ENCODE measurements at places on chromosomes 16 and 17.

- DNase-seq, result peak; percentile 79
Measured at GRCh38 chr16:30092373-30093010, 768 bp upstream of the TBX6 start.

DNA sequence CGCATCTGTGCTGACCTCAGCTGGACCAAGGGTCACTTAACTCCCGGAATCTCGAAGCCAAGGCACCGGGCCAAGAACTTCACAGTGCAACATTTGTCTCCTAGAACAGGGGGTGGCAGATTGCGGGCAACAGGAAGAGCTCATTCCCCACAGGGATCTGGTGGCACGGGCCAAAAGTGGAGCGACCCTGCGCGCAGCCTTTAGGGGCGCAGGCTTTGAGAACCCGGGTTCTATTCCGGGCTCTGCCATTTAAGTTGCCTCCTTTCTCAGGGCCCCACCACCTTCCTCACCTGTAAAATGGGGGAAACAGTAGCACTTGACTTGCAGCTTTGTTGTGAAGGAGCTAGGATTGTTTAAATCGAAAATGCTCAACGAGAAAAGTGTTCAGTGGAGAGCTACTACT is 651 bp downstream of the SHMT1 start:
- no peak for DNase-seq

- no peak for DNase-seq
Measured at GRCh38 chr17:4601326-4601725, 17.0 kb downstream of the SMTNL2 start.

GRCh38 chr16:24993722-24994686 is 21.2 kb downstream of the ARHGAP17 start:
- DNase-seq, result no peak

DNA sequence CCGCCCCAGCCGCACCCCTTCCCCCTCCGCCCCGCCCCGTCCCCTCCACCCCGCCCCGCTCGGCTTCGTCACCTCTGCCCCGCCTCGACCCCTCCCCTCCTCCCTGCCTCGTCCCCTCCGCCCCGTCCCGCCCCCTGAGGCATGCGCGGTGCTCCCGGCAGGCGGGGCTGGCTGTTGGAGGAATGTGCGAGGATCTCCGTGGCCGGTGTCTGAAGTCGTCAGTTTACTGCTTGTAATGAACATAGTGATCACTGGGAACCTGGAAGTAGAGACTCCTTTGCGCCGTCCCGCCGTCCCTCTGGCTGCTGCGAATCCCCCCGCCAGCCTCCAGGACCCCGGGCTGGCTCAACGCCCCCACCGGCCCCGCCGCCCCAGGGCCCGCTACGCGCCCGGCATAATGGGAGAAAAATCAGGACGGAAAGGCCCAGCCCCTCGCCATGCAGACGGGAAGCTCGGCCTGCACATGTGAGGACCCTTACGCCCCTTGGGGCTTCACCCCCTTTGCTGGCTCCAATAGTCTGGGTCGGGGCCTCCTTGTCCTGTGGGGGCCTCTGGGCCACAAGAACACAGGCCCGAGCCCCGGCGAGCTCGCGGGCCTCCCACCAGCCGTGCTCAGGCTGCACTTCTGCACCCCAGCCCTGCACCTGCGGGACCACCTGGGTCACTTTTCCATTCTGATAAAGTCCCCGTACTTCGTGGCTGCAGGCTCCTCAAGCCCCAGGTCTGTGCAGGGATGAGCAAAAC is 743.1 kb downstream of the KCNJ18 start:
- DNase-seq, result no peak

DNA sequence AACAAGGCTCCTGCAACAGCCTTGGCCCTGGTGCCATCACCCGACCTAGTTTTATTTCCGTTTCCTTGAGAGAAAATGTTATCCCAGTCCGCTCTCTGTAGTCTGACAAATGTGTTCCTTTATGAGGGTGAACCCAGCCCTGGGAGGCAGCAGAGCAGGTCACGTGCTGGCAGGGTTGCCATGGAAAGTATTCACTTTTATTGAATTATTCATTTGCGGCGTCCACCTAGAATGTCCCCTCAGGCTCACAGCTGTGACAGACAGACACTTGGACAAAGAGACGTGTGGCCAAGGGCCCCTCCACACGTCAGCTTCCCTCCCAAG is 90.0 kb downstream of the WSCD1 start:
- DNase-seq, result no peak

GRCh38 chr16:59432276-59432675 is 698.2 kb upstream of the GOT2 start:
- DNase-seq, result no peak

DNA sequence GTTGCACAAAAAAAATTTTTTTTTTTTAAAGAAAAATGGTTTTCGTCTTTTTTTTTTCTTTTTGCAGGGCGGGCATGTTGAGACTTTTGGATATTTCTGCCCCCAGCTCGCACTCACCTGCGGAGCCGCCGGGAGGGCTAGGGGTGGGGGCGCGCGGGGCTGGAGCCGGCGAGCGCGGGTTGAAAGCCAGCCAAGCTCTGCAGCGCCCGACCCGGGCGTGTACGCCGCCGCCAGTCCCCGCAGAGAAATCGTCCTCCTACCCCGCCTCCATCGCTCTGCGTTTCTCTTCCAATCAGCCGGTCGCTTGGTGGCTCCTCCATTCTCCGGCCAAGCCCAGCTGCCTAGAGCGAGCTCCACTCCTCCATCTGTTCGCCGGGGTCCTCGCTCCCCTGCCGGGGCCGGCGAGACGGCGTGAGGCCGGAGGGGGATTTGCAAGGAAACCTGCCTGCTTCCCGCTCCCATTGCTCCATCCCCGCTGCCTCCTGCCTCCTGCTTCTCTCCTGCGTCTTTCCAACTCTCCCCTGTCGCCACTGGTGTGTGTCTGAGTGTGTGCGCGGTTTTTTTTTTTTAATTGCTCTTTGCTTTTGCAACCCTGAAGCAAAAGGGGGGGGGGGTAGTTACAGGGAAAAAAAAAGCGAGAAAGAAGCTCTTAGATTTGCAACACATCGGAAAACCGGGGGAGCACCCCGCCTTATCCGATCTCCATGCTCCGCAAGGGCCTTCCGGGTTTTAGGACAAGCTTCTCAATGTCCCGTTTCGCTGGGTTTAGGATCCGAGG is 1.8 kb upstream of the UBTF start:
- DNase-seq, result peak; percentile 64

GRCh38 chr17:80104321-80104955 is 3.1 kb downstream of the GAA start:
- no peak for DNase-seq

- no peak for DNase-seq
Measured at GRCh38 chr16:19283637-19284036, 1.9 kb upstream of the CLEC19A start.

- DNase-seq, result no peak
Measured at GRCh38 chr16:65196420-65197075, 74.7 kb upstream of the CDH11 start.

GRCh38 chr16:7745276-7745675 is 412.6 kb downstream of the RBFOX1 start:
- no peak for DNase-seq

- no peak for DNase-seq
Measured at GRCh38 chr17:40279402-40279801, 8.3 kb upstream of the CDC6 start.

GRCh38 chr16:4769306-4769638 is 2.3 kb upstream of the ZNF500 start:
- no peak for DNase-seq

GRCh38 chr16:72092832-72093447 is 480 bp downstream of the TXNL4B start:
- DNase-seq, result no peak

DNA sequence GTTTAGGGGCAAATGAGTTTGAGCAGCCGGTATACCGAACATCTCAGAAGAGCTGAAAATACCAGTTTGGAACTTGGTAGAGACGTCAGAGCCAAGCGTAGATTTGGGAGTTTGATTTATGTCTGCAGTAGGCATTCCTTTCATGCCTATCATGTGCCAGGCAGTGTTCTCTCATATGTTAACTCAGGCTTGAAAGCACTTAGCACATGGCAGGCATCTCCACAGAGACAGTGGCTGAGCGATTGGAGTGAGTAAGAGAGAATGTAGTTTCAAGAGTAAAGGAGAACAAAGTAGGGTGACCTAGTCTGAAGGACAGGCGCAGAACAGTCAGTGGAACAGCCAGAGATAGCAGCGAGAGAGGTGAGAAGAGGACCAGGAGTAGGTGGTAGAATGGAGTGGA is 207.0 kb downstream of the FTO start:
- no peak for DNase-seq

- no peak for DNase-seq
Measured at GRCh38 chr16:10579965-10580882, at the start of gene EMP2. TSS of gene EMP2 (minus strand) at chr16:10580598. CDS start at chr16:10547617, 32,981 bp downstream.

- no peak for DNase-seq
Measured at GRCh38 chr17:9232591-9233270, 211.4 kb downstream of the NTN1 start.

- no peak for DNase-seq
Measured at GRCh38 chr17:75679706-75680211, 12.6 kb downstream of the SAP30BP start.

DNA sequence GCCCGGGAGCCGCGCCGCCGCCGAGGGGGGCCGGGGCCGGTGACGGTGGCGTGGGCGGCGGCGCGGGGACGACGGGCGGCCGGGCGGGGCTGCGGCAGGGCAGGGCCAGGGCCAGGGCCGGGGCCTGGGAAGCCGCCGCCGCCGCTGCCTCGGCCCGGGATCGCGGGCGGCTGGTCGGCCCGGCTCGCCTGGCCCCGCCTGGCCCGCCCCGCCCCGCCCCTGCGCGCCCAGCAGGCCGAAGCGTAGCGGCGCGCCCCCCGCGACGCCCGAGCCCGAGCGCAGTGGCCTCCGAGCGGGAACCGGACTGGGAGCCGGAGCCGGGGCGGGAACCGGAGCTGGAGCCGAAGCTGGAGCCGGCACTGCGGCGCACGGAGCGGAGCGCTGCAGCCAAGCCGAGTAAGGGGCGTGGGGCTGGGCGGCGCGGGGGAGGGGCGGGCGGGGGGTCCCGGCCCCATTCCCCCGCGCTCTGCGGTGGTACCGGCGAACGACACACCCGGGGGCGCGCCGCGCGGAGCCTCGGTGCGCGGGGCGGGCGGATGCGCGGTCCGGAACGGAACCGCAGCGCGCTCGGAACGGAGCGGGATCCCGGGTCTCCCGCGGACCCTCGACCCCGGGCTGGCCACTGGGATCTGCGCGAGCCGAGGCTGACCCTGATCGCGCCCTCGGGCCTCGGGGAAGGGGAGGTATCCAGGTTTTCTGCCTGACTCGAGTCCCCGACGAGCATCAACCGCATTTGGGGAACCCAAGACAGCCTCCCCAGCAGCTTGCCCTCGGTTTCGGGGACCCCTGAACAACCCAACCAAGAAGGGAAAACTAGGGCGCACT is at the start of gene BEAN1:
Gene BEAN1 (plus strand): TSS at position 260 of the 825 bp plus-strand sequence. CDS start 10,382 bp downstream, outside the sequence.
- no peak for DNase-seq

DNA sequence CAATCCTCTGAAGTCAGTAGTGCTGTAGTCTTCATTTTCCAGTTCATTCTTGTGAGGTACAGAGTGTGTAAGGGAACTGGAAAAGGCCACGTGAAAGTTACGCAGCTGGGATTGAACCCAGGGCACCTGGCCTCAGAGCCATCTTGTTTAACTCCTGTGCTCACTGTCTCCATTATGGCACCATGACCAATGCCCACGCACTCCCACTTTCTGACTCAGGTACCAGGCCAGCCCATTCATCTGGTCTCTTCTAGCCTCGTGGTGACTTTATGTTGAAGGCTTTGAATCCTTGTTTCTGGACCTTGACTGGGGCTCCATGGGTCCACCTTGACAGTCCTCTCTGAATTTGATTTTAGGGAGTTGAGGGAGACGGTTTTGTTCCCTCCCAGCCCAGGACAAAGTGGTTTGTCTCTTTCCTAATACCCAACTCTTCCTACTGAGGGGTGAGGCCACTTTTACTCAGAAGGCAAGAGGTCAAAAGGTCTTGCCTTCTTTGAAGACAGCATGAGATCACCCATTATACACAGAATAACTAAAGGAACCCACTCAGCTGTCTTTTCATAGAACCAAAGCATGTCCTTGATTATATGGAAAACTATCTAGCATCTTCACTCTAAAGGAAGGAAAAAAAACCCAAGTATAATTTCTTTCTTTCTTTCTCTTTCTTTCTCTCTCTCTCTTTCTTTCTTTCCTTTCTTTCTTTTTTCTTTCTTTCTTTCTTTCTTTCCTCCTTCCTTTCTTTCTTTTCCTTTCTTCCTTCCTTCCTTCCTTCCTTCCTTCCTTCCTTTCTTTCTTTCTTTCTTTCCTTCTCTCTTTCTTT is 50.0 kb downstream of the OTOA start:
- DNase-seq, result no peak

GRCh38 chr17:2084036-2084765 is 29.3 kb downstream of the HIC1 start:
- DNase-seq, result no peak

DNA sequence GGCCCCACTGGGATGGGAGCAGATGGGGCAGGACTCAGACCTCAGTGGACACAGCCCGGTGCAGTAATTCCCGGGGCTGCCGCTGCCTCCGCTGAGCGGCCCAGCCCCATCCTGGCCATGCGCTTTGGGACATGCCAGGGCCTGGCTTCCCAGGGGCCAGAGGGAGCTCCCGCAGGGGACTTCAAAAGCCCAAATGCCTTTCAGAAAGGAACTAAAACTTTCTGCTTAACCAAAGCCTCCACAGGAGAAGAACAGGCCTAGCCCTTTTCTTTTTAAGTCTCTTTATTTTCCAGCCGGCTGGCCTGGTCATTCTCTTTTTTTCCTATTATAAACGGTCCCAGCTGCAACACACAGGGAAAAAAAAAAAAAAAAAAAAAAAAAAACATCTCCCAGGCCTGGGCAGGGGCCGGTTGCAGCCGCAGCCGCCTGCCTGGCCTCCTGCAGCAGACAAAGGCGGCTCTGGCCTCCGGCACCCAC is 10.7 kb upstream of the ZNF423 start:
- no peak for DNase-seq

- no peak for DNase-seq
Measured at GRCh38 chr17:9522074-9522473, 53.5 kb downstream of the STX8 start.

DNA sequence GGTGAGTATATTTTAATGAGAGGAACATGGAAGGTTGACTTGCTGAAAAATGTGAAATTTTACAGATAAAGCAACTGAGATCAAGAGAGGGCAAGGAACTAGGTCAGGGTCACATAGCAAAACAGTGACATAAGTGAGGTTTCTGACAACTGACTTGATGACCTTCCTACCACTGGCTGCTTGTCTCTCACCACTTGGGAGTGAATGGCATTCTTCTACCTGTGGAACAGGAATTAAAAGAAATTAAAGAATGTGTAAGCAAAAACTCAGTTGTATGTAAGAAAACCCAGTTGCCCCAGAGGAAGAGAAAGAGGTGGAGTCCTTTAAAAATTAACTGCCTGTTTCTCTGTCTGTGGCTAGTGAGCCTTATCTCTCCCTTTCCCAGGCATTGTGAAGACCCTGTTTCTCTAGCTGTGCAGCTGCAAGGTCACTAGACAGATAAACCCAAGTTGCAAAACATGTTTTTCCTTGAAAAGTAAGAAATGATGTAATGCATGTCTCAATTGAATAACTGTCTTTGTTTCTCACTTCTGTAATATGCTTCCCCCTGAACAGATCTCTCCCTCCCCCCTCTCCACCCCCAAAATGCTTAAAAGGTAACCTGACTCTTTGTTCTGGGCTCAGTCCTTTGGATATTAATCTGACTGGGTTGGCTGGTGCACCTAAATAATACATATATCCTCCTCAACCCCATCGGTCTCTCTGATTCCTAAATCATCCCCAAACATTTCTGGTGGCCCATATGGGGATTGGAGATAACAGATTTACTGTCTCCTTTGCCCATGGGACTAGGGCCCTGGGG is 23.4 kb downstream of the ACSM1 start:
- DNase-seq, result no peak
